ENCODE measurements at places on chromosomes 12 and 14.

DNA sequence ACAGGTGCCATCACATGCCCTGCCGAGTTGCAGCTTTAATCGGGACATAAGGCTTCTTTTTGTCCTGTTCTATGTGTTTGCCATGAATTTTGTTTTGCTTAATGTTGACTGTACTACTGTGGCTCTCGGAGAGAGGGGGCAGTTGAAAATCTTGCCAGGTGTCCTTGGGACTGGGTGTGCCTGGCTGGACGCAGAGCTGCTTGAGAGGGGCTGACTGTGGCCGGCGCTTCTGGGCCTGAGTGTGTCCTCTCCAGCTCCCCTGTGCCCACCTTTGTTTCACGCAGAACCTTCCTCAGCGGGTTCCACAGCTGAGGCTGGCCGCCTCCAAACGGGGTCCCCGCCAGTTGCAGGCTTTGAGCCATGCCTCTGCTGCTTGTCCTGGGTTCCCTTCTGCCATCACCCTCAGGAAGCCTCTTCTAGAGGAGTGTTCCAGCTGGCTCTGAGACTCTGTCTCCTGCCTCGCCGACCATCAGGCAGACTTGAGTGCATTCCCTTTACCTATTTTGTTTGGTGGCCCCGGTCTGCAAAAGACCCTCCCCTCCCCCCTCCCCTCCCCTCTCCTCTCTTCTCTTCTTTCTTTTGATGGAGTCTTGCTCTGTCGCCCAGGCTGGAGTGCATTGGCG lies 49.7 kb downstream of the DDX51 start:
- no peak for DNase-seq

DNA sequence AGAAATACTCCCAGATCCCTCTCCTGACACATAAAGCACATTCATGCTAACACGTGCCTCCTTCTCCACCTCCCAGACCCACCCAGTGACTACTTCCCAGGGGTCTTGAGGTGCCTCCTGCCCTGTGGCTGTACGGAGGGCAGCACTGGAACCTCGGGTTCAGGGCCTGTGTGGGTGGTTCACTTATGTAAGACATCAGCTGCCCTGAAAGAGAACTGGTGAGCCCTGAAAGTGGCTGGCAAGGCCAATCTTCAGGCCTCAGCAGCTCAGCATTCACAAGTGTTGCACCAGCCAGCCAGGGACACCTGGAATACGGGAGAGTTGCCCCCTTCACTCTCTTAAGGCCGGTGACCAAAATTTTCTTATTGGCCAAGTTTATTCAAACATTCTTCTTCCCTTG lies 38.9 kb upstream of the NTF3 start:
- no peak for DNase-seq

GRCh38 chr14:32381869-32382268 lies 52.8 kb downstream of the AKAP6 start:
- DNase-seq, result no peak

DNA sequence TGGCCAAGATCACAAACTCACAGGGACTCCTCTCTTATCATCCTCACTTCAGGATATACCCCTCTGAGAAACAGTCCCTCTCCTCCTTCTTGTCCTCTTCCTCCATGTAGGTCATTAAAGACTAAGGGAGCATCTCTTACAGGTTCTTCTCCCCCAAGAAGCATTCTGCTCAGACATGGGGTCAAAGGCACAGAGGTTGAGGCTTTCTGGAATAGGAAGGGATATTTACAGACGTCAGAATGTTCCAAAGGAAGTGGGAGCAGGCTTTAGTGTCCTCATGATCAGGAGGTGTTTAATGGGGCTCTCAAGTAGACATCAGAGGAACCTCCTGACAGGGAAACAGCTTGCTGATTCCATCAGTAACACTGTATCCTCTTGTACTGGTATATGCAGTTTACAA lies 36.4 kb downstream of the PRPF40B start:
- no peak for DNase-seq

- DNase-seq, result no peak
Observed at GRCh38 chr14:66842911-66843512, 335.1 kb downstream of the GPHN start.

- DNase-seq, result no peak
Observed at GRCh38 chr12:32083489-32083888, 23.2 kb upstream of the BICD1 start.

DNA sequence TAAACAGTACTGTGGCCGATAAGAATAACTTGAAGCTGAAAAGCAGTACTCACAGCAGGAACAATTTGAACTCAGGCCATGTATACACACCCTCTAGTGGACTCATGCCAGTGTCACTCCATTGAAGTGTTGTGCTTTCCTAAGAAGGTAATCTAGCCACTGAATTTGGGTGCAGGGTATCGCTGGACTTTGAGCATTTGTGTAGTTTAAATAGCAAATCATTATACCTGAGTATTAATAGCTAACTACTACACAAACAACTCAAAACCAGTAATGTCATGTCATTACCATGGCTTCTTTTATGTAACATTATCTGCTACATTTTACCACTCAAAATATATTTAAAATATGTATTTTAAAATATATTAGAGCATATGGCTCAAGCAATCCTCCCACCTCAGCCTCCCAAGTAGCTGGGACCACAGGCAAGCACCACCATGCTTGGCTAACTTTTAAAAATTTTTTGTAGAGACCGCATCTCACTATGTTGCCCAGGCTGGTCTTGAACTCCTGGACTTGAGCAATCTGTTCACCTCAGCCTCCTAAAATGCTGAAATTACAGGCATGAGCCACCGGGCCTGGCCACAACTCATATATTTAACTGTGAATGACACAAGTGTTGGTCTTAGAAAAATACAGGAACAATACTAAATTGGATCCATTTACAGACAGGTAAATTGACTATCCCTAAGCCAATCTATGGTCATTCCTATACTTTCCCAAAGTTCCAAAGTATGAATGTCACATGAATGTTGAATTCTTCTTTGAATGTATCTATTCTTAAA lies 25.6 kb upstream of the ARID4A start:
- no peak for DNase-seq

- DNase-seq, result no peak
Observed at GRCh38 chr14:68685419-68686204, 107.3 kb downstream of the ZFP36L1 start.

DNA sequence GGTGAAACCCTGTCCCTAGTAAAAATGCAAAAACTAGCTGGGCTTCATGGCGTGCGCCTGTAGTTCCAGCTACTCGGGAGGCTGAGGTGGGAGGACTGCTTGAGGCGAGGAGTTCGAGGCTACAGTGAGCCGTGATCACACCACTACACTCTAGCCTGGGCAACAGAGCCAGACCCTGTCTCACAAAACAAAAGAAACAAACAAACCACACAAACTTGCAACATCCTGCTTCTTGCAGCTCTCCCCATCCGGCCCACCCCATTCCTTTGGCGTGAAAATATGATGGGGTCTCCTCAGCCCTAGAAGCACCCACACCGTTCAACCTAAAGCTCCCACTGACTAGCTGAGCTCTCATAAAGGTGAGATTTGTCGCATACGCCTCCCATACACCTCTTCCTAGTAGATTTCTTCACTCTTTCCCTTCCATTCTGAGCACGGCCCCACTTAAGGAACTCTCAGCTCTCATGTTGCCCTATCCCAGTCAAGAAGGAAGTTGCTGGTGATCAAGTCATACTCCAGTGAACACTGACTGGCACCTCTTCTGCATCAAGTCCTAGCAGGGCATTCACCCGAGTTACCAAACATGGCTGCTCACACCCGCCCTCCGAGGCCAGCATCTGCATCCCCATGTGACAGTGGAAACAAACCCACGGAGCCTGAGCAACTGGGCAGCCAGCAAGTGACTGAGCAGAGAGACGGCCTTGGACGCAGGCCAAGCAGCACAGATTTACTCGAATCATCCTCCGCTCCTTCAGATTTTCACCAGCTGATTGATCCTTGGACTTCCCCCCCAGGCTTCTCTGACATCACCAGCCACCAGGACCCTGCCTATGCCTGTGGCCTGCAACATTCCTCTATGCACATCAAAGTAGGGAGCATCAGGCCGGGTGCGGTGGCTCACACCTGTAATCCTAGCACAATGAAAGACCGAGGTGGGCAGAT lies 18.9 kb upstream of the CD27 start:
- DNase-seq, result no peak

- DNase-seq, result no peak
Observed at GRCh38 chr14:25552826-25553225, 502.9 kb upstream of the STXBP6 start.

GRCh38 chr12:41418586-41418985 lies 230.5 kb downstream of the PDZRN4 start:
- DNase-seq, result no peak

DNA sequence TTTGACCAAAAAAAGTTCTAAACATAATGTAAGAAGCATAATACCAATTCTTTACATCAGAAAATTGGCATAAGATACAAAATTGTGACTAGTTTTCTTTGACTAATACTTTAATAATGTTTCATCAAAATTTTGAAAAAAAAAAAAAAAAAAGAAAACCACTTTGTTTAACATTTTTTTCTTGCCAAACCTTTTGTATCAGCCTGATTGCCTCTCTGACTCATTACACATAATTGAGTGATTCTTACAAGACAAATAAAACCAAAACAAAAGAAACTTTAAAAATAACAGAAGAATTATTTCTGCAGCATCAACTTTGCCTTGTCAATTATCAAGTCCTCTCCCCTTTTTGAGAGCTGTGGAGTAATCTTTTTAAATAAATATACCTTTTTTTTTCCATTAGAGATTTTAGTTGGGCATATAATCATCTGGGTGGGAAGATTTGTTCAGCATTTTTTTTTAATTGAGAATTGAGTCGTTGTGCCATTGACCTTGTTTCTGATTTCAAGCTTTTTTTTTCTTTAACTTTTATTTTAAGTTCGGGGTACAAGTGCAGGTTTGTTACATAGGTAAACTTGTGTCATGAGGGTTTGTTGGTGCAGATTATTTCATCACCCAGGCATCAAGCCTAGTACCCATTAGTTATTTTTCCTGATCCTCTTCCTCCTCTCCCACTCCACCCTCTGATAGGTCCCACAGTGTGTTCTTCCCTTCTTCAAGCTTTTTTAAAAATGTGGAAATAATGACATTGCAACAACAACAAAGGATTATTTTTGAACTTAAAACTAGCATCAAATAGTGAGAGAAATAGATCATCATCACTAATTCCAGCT lies 45.8 kb upstream of the HMGA2 start:
- no peak for DNase-seq

DNA sequence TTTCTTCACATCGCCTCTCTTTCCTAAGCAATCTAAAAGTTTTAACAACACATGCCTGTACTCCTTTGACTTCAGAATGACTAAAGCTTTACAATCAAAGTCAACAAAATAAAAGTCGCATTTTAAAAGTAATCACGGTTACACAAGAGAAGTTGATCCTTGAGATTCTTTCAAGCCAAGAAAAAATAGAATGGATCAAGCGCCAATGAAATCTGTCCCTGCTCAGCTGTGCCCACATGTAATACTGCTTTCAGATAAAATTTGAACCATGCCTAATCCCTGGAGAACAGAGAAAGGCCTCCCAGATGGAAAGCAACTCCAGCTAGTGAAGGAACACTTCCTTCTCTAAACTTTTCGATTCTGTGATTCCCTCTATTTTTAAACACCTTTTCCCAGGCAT lies 113.1 kb downstream of the FBXL14 start:
- no peak for DNase-seq

GRCh38 chr14:24331731-24332267 lies 3.1 kb downstream of the ADCY4 start:
- no peak for DNase-seq

DNA sequence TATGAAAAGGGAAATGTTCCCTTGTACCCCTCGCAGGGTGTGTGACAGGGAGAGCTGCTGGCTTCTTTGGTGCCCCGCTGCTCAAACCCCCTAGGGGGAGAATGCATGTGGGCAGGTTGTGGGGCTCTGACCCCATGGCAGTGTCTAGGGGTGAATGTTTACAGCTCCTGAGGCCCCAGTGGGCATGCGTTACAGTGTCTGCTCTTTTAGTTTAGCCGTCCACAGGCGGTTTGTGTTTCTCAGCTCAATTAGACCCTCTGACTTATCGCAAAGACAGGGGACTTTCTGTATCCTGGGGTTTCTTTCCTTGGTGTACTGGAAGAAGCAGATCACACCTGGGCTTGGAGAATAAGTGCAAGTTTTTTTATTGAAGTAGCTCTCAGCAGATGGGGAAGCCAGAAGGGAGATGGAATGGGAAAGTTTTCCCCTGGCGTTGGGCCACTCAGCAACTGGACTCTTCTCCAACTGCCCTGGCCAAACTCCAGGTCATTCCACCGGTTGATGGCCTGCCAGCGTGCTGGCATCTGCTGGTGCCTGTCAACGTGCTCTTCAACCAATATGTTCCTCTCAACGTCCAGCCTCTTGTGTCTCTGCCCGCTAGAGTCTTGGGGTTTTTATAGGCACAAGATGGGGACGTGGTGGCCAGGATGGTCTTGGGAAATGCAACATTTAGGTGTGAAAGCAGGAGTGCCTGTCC lies 720.9 kb downstream of the FSCB start:
- no peak for DNase-seq

- no peak for DNase-seq
Observed at GRCh38 chr12:29561664-29562071, 64.2 kb upstream of the OVCH1 start.

- DNase-seq, result no peak
Observed at GRCh38 chr12:105451211-105451610, 120.7 kb downstream of the C12orf75 start.

- no peak for DNase-seq
Observed at GRCh38 chr12:85280165-85280983, at the start of gene ALX1. TSS of gene ALX1 (plus strand) at chr12:85280220. CDS start at chr12:85280262, 42 bp downstream.

DNA sequence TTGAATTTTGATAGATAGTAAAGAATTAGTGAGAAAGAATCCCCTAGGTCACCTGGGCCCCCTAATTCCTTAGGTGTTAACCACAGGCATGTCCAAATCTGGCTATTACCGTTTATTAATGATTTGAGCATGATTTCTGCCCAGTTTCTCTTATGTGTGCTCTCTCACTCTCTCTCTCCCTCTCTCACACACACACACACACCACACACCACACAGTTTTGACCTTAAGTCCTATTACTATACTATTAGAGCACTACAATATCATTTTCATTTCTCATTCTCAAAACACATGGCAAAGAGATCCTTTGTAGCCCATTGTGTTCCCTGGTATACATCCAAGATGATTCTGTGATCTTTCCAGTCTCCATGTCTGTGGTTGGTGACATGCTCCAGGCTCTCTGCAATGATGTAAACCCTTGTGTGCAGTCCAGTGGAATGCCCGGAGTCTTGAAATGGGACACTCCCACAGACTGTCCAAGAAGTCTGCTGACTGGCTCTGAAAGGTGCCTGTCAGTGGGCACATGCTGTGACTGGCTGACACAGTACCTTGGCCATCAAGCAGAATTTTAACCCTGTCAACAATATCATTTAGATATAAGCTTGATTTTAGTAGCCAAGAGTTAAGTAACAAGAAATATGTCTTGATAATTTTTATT lies 96.2 kb downstream of the FIGNL2 start:
- no peak for DNase-seq

- DNase-seq, result no peak
Observed at GRCh38 chr14:103825101-103825500, 22.3 kb downstream of the PPP1R13B start.

DNA sequence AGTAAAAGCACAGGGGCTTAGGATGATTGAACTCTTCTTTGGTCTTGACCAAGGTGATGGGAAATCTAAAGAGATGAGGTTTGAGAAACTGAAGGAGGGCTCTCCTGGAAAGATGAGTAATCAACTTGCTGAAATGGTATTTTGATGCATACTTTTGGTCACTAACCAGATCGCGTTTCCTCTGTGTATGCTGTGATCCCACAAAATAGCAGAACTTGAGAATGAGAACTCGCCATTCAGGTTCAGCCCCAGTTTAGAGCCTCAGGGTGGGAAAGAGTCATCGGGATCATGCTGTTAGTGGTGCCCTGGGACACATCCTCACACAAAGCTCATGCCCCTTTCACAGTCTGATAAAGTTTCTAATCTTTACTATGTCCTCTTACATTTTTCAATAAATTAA lies 488.8 kb downstream of the ETNK1 start:
- no peak for DNase-seq
